ENCODE measurements at places on chromosomes 4 and X. TPM values are rescaled to one million over a fixed set of nuclear protein-coding genes. Genes with fewer than 3 reads are reported as not detected.

The POLA1 gene
- 19.5 TPM for total RNA-seq

The SLC6A14 gene
- total RNA-seq: not detected

The BLTP1 gene
- 147 TPM for total RNA-seq

The AVPR2 gene
- 4.1 TPM for total RNA-seq

The NOX1 gene
- total RNA-seq: not detected

The DUSP21 gene
- total RNA-seq: not detected

The CTAG1A gene
- not detected for total RNA-seq

Data from metanephros (tissue), 2 donors.